Testis (tissue), 5 donors: ENCODE measurements at places on chromosomes 11 and 22. TPM values are rescaled to one million over a fixed set of nuclear protein-coding genes. Genes with fewer than 3 reads are reported as not detected.

The TSPAN32 gene
- total RNA-seq, result 1.1 TPM

The TRPC6 gene
- total RNA-seq, result 3.7 TPM

The GPHA2 gene
- 7.0 TPM for total RNA-seq

The SLC25A45 gene
- total RNA-seq, result 10.6 TPM

The ANO5 gene
- 7.1 TPM for total RNA-seq

The MIOX gene
- total RNA-seq, result 0.24 TPM

The KIF18A gene
- 14.4 TPM for total RNA-seq

The PDGFD gene
- 8.0 TPM for total RNA-seq

The MB gene
- total RNA-seq, result 2.2 TPM

The C11orf42 gene
- total RNA-seq, result 10.1 TPM

The POU2AF2 gene
- total RNA-seq, result 5.2 TPM

The AMBRA1 gene
- total RNA-seq, result 55.6 TPM

The SLN gene
- not detected for total RNA-seq

The SIAE gene
- total RNA-seq, result 14.5 TPM

The SPECC1L gene
- total RNA-seq, result 82.3 TPM

The SCGB2A2 gene
- total RNA-seq, result not detected

The UBQLNL gene
- total RNA-seq, result 38.7 TPM

The HSPA8 gene
- total RNA-seq, result 863 TPM

The TRIM6 gene
- 9.1 TPM for total RNA-seq

The ADM2 gene
- total RNA-seq, result 1.0 TPM

The TTC28 gene
- total RNA-seq, result 75.5 TPM

The OR51T1 gene
- total RNA-seq, result not detected
